ENCODE measurements at places on chromosomes 2 and 18. TPM values are rescaled to one million over a fixed set of nuclear protein-coding genes. Genes with fewer than 3 reads are reported as not detected.

- no peak for DNase-seq
- H3K27ac ChIP-seq: no peak overlapping the region
- H3K4me1 ChIP-seq: no peaks in the 10 kb centered on the region
- H3K36me3 ChIP-seq: no peaks in the 10 kb centered on the region
- H3K27me3 ChIP-seq: no peaks in the 10 kb centered on the region
Measured at GRCh38 chr18:61754039-61754583, 138.7 kb downstream of the RNF152 start.

- DNase-seq: no peak
- peaks cover 5% of the 10 kb centered on the region for H3K36me3 ChIP-seq
- H3K4me3 ChIP-seq: no peak overlapping the region
- no peak overlapping the region for H3K27ac ChIP-seq
- no peaks in the 10 kb centered on the region for H3K27me3 ChIP-seq
- H3K4me1 ChIP-seq: peaks cover 25% of the 10 kb centered on the region
Measured at GRCh38 chr2:85872536-85873161, 16.1 kb downstream of the ST3GAL5 start.

DNA sequence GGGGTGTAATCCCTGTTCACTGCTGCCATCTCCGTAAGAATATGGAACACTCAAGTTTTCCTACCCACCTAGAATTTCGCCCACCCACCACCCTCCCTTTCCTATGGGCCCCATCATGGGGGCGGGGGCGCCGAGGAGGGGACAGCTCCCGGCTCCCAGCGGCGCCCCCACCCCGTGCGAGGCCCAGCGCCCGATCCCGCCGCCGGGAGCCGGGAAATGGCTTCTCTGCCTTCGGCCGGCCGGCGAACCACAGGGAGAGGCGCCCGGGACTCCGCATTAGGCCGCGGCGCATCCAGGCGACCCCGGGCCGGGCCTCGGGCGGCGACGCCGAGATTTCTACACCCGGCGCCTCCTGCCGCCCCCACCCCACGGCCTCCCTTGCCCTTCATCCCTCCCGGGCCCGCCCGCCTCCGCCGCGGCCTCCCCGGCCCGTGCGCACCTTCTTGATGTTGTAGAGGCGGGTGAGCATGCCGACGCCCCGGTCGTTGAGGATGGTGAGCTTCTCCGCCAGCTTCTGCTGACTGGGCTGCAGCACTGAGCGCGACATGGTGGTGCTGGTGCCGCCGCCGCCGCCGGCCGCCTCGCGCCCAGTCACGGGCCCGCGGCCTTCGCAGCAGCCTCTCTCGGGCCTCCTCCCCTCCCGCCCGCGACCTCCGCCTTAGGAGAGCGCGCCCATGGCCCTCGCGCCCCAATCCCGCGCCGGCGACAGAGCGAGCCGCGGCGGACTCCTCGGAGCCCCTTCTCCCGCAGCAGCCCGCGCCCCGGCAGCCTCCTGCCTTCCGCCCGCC lies 510 bp downstream of the NCKAP1 start:
- peak; percentile 80 for DNase-seq
- H3K4me3 ChIP-seq: peak overlapping the region; percentile 61
- H3K27me3 ChIP-seq: no peaks in the 10 kb centered on the region
- peak overlapping the region; percentile 84 for H3K27ac ChIP-seq

CYTIP gene
- 1.1 TPM for polyA plus RNA-seq

DNA sequence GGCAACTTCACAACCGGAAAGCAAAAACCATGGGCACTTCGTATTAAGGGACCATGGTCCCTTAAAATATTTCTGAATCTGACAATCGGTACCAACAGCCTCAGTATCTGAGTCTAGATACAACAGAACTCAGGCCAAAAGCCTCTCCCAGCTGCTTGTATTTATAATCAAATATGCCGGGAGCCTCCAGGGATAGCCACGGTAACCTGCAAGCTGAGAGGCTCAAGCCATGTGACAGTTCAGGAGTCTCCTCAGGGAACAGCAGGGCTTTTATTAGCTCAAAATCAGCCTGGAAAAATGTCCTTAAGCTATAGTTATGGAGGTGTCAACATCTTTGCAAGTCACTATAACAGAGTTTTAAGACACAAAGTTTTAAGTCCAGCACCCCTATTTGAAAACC lies 352.8 kb upstream of the GYPC start:
- H3K4me3 ChIP-seq: no peak overlapping the region
- H3K27me3 ChIP-seq: no peaks in the 10 kb centered on the region
- H3K27ac ChIP-seq: no peak overlapping the region
- no peaks in the 10 kb centered on the region for H3K4me1 ChIP-seq
- no peaks in the 10 kb centered on the region for H3K36me3 ChIP-seq

DNA sequence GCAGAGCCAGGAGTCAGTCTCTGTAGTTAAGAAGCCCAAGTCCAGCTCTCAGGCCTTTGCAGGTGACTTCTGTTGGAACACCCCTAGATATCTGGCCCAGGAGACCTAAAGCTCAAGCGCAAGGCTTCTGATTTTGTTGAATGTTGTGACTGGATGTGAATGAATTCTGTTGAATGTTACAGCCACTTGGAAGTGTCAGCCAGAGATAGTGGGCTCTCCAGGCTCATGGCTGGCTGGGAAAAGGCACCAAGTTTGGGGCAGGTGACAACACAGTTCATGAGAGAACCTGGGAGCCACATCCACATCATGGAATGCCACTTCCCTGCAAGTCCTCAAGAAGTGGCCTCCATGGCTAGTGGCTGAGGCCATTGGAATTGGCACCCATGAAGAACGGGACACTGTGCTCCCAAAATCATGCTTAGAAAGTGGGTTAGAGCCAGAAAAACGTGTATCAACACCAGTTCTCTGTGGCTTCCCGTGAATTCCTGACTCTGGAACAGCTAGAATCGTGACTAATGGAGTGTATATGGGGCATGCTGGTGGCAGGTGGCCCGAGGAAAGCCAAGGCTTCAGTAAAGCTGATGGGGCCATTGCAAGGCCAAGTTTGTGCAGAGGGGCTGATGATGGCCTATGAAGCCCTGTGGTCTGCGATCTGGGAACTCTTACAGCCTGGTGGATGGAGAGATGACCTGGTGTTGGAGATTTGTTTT lies 30.2 kb downstream of the EDAR start:
- no peak overlapping the region for H3K27ac ChIP-seq
- no peaks in the 10 kb centered on the region for H3K27me3 ChIP-seq
- H3K4me3 ChIP-seq: no peak overlapping the region
- no peaks in the 10 kb centered on the region for H3K4me1 ChIP-seq
- H3K36me3 ChIP-seq: no peaks in the 10 kb centered on the region

- no peaks in the 10 kb centered on the region for H3K27me3 ChIP-seq
- no peaks in the 10 kb centered on the region for H3K4me1 ChIP-seq
- no peak for DNase-seq
- H3K36me3 ChIP-seq: no peaks in the 10 kb centered on the region
- H3K4me3 ChIP-seq: no peak overlapping the region
- H3K27ac ChIP-seq: no peak overlapping the region
Measured at GRCh38 chr2:199975273-199975895, 20.0 kb downstream of the MAIP1 start.

SLC4A3 gene
- 61.3 TPM for polyA plus RNA-seq

GRCh38 chr2:65706411-65706810 lies 274.0 kb upstream of the SPRED2 start:
- no peaks in the 10 kb centered on the region for H3K36me3 ChIP-seq
- no peaks in the 10 kb centered on the region for H3K4me1 ChIP-seq
- no peak overlapping the region for H3K4me3 ChIP-seq
- H3K27ac ChIP-seq: no peak overlapping the region
- H3K27me3 ChIP-seq: no peaks in the 10 kb centered on the region
- no peak for DNase-seq

PNKD gene
- 101 TPM for polyA plus RNA-seq

DNA sequence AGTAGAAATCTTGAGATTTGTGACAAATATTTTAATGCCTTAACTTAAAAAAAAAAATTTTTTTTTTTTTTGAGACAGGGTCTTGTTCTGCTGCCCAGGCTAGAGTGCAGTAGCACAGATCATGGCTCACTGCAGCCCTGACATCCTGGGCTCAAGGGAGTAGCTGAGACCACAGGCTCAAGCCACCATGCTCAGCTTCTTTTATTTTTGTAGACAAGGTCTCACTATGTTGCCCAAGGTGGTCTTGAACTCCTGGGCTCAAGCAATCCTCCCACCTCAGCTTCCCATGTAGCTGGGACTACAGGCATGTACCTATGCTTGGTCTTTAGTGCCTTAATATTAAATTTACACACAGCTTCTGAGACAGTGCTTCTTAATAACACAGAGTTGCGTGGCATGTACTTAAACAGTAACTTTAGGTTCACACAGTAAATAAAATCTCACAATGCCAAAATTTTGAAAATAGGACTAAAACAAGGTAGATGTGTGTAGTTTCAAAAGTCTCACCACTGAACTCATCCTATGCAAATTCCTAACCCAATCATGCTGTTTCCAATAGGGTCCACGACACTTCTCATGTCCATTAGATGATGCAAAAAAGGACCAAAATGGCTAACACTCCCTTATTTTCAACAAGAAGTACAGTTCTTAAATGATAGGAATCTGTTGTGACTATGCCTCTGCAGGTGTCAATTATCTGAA lies 4.1 kb downstream of the HSPD1 start:
- no peaks in the 10 kb centered on the region for H3K27me3 ChIP-seq
- H3K27ac ChIP-seq: no peak overlapping the region
- peaks cover 5% of the 10 kb centered on the region for H3K4me1 ChIP-seq
- DNase-seq: no peak

CACNB4 gene
- 24.8 TPM for polyA plus RNA-seq

GRCh38 chr2:109305490-109306167 lies 176.6 kb downstream of the SH3RF3 start:
- H3K27me3 ChIP-seq: no peaks in the 10 kb centered on the region
- H3K4me1 ChIP-seq: peaks cover 13% of the 10 kb centered on the region
- H3K4me3 ChIP-seq: no peak overlapping the region
- no peak overlapping the region for H3K27ac ChIP-seq
- DNase-seq: no peak

DNA sequence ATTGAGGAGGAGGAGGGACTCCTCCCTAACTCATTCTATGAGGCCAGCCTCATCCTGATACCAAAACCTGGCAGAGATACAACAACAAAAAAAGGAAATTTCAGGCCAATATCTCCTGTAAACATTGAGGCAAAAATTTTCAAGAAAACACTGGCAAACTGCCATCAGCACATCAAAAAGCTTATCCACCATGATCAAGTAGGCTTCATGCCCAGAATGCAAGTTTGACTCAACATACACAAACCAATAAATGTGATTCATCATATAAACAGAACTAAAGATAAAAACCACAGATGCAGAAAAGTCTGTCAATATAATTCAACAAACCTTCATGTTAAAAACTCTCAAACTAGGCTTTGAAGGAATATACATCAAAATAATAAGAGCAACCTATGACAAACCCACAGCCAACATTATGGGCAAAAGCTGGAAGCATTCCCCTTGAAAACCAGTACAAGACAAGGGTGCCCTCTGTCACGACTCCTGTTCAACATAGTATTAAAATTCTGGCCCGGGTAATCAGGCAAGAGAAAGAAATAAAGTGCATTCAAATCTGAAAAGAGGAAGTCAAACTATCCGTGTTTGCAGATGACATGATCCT lies 1014.3 kb downstream of the CBLN2 start:
- no peak for DNase-seq
- H3K27ac ChIP-seq: no peak overlapping the region
- no peaks in the 10 kb centered on the region for H3K36me3 ChIP-seq
- no peak overlapping the region for H3K4me3 ChIP-seq
- no peaks in the 10 kb centered on the region for H3K27me3 ChIP-seq

DNA sequence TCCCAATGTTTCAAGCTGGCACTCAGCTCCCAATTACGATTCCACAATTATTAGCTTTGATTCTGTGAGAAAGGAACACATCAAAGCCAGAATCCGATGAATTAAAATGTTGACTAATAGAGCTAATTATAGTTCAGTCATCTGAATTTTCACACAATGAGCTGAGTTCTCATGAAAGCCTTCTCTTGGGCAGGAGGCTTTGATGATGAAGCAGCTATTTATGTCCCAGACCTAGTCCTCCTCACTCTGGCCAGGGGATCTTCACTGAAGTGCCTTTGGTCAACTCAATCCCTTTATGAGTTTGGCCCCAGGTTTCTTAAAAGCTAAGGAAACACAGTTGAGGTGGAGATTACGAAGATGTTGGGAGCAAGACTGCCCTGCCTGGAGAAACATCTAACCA lies 74.7 kb upstream of the PPM1B start:
- no peaks in the 10 kb centered on the region for H3K36me3 ChIP-seq
- H3K4me3 ChIP-seq: no peak overlapping the region
- H3K4me1 ChIP-seq: no peaks in the 10 kb centered on the region

- H3K4me1 ChIP-seq: no peaks in the 10 kb centered on the region
- no peaks in the 10 kb centered on the region for H3K36me3 ChIP-seq
- no peaks in the 10 kb centered on the region for H3K27me3 ChIP-seq
- no peak overlapping the region for H3K4me3 ChIP-seq
Measured at GRCh38 chr2:148342086-148342485, 302.5 kb upstream of the EPC2 start.

DNA sequence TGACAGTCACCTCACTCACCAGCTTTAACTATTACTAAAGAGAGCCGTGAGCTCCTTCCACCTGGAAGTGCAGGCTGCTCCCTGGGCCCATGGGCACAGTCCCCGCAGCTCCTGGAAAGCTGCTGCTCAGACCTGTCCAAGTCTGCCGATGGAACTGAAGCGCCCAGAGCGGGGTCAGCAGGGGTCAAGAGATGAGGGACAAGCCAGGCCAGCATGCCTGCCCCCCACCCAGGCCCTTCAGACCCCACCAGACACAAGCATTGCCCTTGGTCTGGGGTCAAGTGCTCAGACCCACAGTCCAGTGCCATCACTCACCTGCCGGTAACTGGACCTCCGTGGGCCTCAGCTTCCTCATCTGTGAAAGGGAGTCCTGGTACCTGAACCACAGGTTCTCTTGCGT lies 59.9 kb downstream of the BIN1 start:
- no peaks in the 10 kb centered on the region for H3K27me3 ChIP-seq
- peaks cover 49% of the 10 kb centered on the region for H3K36me3 ChIP-seq
- H3K27ac ChIP-seq: no peak overlapping the region
- no peak overlapping the region for H3K4me3 ChIP-seq
- H3K4me1 ChIP-seq: peaks cover 23% of the 10 kb centered on the region
- no peak for DNase-seq

GRCh38 chr18:36186461-36187192 lies 670 bp upstream of the MOCOS start:
- peaks cover 42% of the 10 kb centered on the region for H3K27me3 ChIP-seq
- H3K4me1 ChIP-seq: peaks cover 20% of the 10 kb centered on the region
- DNase-seq: no peak
- H3K27ac ChIP-seq: no peak overlapping the region
- peak overlapping the region; percentile 71 for H3K4me3 ChIP-seq

ZEB2 gene
- polyA plus RNA-seq: 138 TPM

GRCh38 chr2:207142461-207142860 lies 23.3 kb downstream of the KLF7 start:
- peaks cover 10% of the 10 kb centered on the region for H3K4me1 ChIP-seq
- H3K36me3 ChIP-seq: no peaks in the 10 kb centered on the region
- peak overlapping the region; percentile 90 for H3K27ac ChIP-seq
- H3K27me3 ChIP-seq: no peaks in the 10 kb centered on the region
- H3K4me3 ChIP-seq: no peak overlapping the region

- no peaks in the 10 kb centered on the region for H3K36me3 ChIP-seq
- no peak overlapping the region for H3K27ac ChIP-seq
- DNase-seq: no peak
- no peaks in the 10 kb centered on the region for H3K4me1 ChIP-seq
Measured at GRCh38 chr18:42706029-42706608, 409.4 kb downstream of the RIT2 start.

GRCh38 chr2:157596992-157597681 lies 31.5 kb downstream of the ACVR1C start:
- no peaks in the 10 kb centered on the region for H3K36me3 ChIP-seq
- H3K4me1 ChIP-seq: no peaks in the 10 kb centered on the region
- no peak overlapping the region for H3K27ac ChIP-seq
- no peak for DNase-seq
- H3K27me3 ChIP-seq: peaks cover 13% of the 10 kb centered on the region
- H3K4me3 ChIP-seq: no peak overlapping the region

PUM2 gene
- polyA plus RNA-seq: 61.2 TPM

GRCh38 chr2:143190431-143190830 lies 61.2 kb downstream of the ARHGAP15 start:
- H3K4me1 ChIP-seq: peaks cover 3% of the 10 kb centered on the region
- no peak for DNase-seq
- no peak overlapping the region for H3K27ac ChIP-seq
- H3K36me3 ChIP-seq: no peaks in the 10 kb centered on the region

Data from spinal cord (tissue), 10 donors.